ENCODE measurements at places on chromosomes 3 and 15.

GRCh38 chr3:139113231-139113992, 68.7 kb upstream of the PRR23C start:
- no peak for DNase-seq

GRCh38 chr3:121974601-121975111, 47.4 kb downstream of the ILDR1 start:
- DNase-seq, result no peak

DNA sequence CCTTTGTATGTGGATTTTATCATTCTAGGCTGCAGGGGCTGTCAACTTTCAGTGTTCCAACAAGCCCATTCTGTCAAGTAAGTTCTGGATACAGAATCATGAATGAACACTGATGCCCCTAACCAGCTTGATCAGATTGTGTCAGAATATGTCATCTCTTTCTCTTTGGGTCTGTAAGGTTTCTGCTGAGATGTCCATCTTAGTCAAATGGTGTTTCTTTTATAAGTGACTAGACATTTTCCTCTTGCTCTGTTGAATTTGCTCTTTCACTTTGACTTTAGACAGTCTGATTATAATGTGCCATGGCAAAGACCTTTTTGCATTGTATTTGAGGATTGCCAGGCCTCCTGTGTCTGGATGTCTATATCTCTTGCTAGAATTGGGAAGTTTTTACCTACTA, 660.9 kb upstream of the CBLB start:
- DNase-seq, result no peak

DNA sequence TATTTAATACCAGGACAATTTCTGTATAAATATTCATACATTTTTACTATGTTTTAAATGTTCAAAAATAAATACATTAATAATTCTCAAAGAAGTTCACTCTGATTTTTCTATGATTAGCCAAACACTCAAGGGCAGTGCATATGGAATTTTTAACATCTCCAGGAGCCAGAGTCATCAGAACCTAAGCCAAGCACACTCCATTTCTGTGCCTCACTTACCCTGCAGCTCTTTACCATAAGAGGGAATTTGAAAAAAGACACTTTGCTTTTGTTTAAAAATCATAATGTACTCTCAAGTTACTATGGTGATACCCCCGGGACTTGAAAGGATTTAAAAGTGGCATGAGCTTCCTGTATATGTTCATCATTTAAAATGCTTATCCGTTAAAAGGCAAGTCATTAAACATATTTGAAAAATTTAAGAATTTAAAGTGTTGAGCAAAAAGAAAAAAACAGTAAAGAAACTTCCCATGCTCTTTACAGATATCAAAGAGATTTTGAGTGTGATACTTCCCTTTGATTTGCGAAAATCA, 747.4 kb upstream of the NECTIN3 start:
- DNase-seq, result no peak

- DNase-seq, result no peak
Observed at GRCh38 chr3:56837196-56837955, 35.6 kb upstream of the ARHGEF3 start.

GRCh38 chr3:69137005-69137404, 14.6 kb upstream of the LMOD3 start:
- DNase-seq, result no peak

DNA sequence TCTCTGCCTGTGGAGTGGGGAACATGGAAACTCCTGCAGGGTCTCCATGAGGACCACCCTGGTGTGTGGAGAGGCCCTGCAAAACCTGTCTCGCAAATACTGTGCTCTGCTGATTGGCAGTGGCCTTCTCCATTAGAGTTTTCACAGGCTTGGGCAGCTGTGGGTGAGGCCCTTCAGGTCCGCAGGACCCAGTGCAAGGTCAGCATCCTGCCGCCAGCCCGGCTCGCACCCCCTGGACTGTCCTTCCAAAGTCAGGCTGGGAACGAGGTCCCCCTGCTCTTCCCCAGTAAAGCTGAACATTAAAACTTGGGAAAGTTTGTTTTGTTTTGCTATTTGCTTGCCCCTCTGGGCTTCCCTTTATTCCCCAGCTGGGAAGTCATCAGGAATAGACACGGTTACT, 85.0 kb upstream of the PLXNA1 start:
- DNase-seq, result no peak

- DNase-seq, result no peak
Observed at GRCh38 chr3:72258361-72259141, 473.6 kb upstream of the PROK2 start.

GRCh38 chr3:148233403-148233802, 464.3 kb upstream of the AGTR1 start:
- DNase-seq, result no peak

DNA sequence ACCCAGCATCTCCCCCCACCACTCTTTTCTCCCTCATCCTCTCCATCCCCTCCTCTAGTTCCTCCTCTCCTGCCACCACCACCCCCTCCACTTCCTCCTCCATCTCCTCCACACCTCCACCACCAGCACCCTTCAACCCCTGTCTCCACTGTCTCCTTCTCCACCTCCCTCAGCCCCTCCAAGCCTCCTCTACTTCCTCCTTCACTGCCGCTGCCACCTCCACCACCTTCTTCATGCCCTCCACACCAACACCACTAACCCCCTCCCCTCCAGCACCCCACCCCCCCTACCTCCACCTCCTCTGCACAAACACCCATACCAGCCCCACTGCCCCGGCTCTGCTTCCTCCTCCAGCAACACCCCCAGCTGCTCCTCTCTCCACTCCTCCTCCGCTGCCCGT, 88.0 kb downstream of the HES1 start:
- DNase-seq, result no peak

DNA sequence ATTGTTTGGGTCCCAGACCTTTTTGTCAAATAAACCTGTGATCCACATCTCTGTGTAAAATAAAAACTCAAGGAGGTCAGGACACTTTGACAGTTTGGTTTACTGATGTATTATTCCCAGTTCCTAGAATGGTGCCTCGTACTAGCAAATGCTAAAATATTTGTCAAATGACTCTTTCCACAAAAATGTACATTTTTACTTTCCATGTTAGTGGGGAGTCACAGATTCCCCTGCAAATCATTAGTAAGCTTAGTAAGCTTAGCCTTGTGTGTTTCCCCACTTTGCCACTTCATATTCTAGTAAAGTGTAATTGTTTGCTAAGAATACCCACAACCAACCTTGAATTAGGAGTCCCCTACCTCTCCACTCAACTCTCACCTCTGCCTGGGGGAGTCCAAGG, 2.4 kb upstream of the MAGI1 start:
- no peak for DNase-seq
